ENCODE measurements at places on chromosomes 7 and 10.

GRCh38 chr10:23035569-23035968 lies 59.8 kb upstream of the MSRB2 start:
- no peak for DNase-seq

- no peak for DNase-seq
Measured at GRCh38 chr7:111083413-111083812, 7.5 kb upstream of the LRRN3 start.

- DNase-seq, result no peak
Measured at GRCh38 chr7:123260428-123260960, 60.7 kb upstream of the SLC13A1 start.

DNA sequence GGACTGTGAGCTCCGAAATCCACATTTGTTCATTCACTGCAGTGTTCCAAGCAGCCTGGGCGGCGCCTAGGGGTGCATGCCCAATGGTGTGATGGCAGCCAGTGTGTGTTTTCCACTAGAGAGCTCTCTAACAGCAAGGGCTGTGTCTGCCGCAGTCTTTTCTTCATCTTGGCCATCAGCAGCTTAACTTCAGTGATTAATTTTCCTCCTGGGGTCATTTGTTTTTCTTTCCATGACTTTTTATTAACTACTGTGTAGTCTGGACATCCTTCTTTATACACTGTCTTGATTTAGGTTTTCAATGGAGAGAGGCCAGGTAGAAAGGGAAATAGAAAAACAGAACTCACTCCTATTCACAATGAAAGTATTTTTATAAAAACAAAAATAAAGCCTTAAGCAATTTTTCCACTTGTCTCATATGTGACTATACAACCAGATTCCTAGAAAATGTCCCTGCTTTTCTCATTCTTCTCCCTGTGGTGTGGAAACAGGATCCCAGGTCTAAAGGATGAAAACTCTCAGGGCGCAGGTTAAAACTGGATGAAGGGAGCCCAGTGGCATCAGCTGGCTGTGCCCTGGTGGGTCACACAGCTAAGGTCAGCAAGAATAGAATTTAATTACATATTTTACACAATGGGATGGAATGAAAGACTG lies 176.8 kb downstream of the PKD1L1 start:
- DNase-seq, result no peak

- no peak for DNase-seq
Measured at GRCh38 chr7:1533547-1534329, 3.2 kb downstream of the MAFK start.

- no peak for DNase-seq
Measured at GRCh38 chr7:80883154-80884025, 35.5 kb downstream of the SEMA3C start.

GRCh38 chr7:43761938-43762692 lies 3.6 kb downstream of the BLVRA start:
- DNase-seq, result no peak

- no peak for DNase-seq
Measured at GRCh38 chr7:10977113-10977512, 3.4 kb downstream of the PHF14 start.

DNA sequence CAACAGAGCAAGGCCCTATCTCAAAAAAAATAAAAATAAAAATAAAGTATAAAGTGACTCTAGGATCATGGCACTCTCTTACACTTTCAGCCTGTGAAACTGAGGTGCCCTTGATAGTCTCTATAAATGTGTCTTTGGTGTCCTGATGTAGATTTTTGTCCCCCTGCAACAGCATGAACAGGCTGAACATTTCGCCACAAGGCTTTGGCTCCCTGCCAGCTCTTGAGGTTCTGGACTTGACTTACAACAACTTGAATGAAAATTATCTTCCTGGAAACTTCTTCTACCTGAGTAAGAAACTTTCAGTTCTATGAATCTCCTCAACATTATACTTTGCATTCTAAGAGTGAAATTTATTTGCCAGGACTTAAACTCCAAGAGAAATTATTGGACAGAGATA lies 48.1 kb upstream of the BMS1 start:
- DNase-seq, result no peak

DNA sequence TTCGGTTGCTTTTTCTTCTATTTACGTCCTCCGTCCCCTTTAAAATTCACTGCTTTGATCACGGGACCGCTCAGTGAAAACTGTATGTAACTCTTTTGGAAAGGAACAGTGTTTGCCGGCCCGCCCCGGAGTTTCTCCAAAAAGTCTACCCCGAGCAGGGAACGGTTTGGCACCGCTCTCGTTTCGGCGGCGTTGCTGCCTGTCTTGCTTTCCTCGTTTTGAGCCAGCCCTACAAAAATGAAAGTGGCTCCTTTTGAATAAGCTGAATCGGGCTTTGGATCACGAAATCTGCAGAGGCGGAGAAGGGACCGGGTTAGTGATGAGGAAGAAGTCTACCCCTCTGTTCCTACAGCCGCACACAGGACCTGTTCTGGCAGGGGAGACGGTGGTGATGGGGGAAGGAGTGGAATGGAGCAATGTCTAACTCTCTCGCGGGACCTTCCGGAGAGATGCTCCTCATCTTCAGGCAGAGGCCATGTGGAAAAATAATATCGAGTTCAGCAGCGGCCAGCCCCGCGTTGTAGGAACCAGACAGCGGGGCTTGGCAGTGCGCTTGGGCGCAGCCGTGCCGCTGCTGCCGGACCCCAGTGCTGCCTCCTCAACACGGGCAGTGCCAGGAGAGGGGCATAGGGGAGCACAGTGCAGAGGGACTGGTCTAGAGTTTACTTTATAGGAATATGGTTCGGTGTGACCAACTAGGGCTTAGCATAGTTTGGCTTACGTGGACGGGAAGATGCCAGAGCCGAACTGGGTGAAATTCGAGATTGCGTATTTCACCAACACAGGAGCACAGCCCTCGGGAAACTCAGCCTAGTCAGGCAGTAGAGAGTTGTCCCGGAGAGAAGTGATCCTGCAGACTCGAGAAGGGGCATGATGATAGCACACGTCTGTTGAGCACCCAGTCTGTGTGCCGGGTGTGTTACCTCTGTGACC lies 1.4 kb downstream of the HTRA1 start:
- no peak for DNase-seq

Data from renal cortex interstitium (tissue), 15 donors.